Heart right ventricle (tissue), 16 donors: ENCODE measurements at places on chromosomes 7 and 10. TPM values are rescaled to one million over a fixed set of nuclear protein-coding genes. Genes with fewer than 3 reads are reported as not detected.

Gene GRM3
- total RNA-seq = not detected

Gene RHOBTB1
- 15.9 TPM for total RNA-seq

Gene NUTM2A
- total RNA-seq = 1.1 TPM

Gene NPVF
- not detected for total RNA-seq

Gene PAX4
- total RNA-seq = not detected

Gene PDE1C
- 303 TPM for total RNA-seq

DNA sequence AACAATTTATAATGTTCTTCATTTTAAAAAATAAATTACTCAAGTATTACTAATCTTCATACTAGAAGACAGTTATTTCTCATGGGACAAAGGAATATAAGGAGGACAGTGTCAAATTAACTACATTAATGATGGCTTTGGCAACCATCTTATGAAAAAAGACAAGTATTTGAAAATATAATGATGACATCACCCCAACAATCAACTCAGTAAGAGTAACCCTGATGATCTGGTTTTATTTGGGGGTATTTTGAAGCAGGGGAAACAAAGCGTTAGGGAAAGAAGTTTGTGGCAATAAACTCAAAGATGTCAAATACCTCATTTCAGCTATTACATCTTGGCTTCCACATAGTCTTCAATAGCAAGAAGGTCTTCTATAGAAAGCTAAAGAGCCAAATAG lies 29.0 kb upstream of the RELN start:
- DNase-seq = no peak

DNA sequence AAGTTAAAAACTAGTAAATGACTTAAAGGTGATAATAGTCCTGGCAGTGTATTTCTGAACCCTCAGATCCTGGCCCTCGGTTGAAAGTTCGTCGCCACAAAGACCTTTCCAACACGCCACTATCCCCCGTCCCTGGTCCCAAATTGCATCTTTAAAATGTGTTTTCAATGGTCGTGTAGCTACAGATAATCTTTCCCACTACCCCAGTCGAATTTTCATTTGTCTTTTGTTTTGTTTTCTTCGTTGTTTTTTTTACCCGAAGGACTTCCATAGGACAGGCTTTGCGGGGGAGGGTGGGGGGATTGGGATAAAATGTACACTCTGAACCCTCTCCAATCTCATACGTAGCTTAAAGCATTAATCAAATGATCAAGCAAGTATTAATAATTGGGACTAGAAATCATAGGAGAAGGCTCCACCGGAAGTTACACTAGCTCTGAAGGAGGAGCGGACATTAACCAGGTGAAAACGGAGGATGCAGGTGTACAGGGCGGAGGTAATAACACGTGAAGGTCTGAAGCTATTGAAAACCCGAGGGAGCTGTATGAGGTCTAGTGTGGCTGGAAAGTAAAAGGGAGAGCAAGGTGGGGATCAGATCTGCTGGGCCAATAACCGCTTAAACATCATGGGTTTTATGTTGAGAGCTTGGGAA lies 32.8 kb upstream of the PHF14 start:
- DNase-seq = no peak

- DNase-seq = no peak
Observed at GRCh38 chr10:49389361-49389933, 6.4 kb downstream of the DRGX start.

DNA sequence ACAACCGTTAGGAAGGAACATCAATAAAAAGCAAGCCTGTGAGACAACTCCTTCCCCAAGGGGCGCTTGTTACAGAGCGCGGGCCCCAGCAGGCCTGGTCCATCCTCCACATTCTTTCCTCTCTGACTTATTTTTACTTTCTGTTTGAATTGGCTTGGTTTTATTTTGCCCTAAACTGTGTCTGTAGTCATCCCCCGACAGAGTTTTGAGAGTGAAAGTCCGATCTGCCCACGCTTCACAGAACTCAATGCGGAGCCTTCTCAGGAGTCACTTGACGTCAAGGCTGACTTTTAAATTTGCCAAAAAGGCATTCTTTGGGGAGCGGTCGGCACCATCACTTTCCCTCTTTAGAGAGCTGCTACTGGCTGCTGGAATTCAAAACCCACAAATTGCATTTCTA lies 150.1 kb upstream of the KLF6 start:
- peak; percentile 73 for DNase-seq

GRCh38 chr7:152137476-152138025 lies 112.1 kb downstream of the GALNT11 start:
- no peak for DNase-seq

GRCh38 chr7:52163311-52163710 lies 846.7 kb upstream of the COBL start:
- no peak for DNase-seq

GRCh38 chr7:70657571-70657970 lies 474.4 kb upstream of the GALNT17 start:
- DNase-seq = no peak

- no peak for DNase-seq
Observed at GRCh38 chr7:36630112-36630650, 94.1 kb downstream of the AOAH start.

DNA sequence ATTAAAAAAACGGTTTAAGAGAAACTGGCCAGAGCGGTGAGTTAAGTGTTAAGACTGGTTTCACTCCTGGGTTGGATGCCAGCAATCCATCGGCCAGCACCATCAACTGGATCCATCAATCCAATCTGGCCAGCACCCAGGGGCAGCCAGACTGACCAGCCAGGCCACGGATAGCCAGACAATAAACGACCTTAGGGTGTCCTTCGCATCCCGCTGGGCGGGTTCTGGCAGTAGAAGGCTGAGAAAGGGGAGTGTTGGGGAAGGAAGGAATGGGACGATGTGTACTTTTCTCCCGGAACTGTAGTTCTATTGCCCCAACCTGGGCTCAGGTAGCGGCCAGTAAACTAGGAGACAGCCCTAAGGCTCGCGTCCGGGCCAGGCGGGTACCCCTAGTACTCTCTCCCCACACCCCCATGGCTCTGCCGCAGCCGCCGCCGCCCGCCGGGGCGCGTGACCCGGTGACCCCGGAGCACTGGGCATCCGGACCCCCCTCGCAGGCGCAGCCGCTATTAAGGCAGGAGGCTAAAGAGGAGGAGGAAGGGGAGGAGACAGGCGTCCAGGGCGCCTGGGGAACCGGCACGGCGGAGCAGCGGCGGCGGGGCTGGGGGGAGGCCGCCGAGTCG lies at the start of gene CASD1:
CASD1 (plus strand) TSS at position 546 of the 623 bp plus-strand sequence. CDS start 276 bp downstream, outside the sequence.
- peak; percentile 61 for DNase-seq

- no peak for DNase-seq
Observed at GRCh38 chr10:60977161-60978122, 33.5 kb upstream of the RHOBTB1 start.

DNA sequence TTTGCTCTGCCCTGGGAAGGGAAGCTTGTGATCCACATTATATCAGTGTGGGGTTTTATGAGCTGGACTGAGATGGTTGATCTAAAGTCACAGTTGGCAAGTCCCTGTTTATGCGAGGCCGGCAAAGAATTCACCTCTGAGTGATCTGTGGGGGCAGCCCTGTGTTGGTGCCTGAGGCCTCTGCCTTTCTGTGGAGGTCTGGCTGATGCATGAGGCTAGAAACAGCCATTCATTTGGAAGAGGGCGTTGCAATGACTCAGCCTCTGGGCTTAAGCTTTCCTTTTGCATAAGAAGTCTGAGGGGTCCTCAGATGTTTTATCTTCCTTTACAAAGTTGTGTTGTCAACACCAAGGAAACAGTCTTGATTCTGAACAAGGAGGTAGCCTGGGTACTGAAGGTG lies 126.9 kb downstream of the MGMT start:
- no peak for DNase-seq

DNA sequence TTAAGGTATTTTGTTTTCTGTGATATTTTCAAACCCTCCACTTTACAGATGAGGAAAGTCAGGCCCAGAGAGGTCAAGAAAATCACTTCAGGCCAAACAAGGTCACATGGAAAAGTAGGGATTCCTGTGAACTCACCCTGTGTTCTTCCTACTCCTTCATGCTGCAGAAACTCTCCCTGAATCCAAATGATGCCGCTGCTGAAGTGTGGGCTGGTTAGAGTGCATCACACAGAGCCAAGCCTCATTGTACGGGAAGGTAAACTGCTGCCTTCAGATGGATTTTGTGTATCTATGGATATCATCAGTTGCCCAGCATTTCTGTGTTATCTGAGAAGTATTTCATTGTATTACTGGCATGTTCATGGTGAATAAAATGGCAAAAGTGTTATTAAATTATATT lies 75.4 kb downstream of the NRG3 start:
- DNase-seq = no peak

GRCh38 chr7:80472491-80473200 lies 39.2 kb downstream of the GNAT3 start:
- DNase-seq = peak; percentile 34

DNA sequence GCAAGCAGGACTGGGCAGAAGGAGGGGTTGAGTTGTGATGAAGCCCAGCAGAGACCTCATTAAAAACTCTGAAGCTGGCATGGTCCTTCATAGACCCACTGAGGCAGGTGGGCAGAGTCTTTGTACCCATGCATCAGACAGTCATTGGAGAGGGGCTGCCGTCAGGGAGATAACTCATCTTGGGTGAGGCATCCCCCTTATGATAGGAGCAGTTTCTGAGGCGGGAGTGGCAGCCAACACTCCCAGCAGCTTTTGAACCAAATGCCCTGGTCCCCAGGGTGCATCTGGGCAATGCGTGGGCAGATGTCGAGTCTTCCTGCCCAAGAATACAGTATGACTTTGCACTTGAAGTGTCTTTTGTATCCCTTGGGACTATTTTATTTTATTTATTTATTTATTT lies 68.1 kb downstream of the HTR5A start:
- DNase-seq = no peak

GRCh38 chr7:69817121-69817520 lies 218.8 kb downstream of the AUTS2 start:
- no peak for DNase-seq

- DNase-seq = no peak
Observed at GRCh38 chr7:137829337-137829992, 17.3 kb downstream of the DGKI start.

DNA sequence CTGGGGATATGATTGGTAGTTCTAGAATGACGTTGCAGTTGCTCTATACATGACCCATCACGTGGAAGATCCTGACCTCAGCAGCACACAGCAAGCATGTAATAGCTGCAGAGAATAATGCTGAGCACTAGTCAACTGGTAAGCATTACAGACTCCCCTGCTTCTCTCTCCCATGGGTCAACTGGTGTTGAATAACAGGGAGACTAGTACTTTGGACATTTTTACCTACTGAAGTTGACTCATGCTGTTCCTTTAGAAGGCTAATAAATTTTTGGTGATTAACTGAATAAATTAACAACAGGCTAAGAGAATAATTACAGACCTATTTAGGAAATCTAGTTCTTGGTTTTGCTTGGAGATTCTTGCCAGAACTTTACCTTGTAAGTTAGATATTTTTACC lies 234.1 kb downstream of the AUTS2 start:
- DNase-seq = no peak

- DNase-seq = no peak
Observed at GRCh38 chr7:148852272-148852671, 31.8 kb downstream of the EZH2 start.

- DNase-seq = no peak
Observed at GRCh38 chr7:142997456-142997989, 29.4 kb downstream of the OR9A2 start.

DNA sequence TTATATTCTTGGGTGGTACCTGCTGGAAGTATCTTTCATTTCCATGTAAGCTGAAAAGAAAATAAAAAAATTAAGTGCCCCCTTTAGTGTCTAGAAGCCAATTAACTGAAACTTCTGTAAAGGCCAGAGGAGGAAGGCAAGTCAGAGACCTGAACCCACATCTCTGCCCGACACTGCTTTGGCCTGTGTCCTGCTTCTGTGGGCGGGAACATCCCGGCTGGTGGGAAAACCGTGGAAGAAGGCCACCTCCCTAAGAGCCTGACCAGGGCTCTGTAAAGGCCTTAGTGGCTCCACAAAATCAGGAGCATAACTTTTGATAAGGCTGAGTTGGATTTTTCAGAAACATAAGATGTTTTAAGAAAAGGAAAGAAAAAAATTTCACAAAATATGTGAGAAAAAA lies 9.4 kb downstream of the CPXM2 start:
- no peak for DNase-seq

DNA sequence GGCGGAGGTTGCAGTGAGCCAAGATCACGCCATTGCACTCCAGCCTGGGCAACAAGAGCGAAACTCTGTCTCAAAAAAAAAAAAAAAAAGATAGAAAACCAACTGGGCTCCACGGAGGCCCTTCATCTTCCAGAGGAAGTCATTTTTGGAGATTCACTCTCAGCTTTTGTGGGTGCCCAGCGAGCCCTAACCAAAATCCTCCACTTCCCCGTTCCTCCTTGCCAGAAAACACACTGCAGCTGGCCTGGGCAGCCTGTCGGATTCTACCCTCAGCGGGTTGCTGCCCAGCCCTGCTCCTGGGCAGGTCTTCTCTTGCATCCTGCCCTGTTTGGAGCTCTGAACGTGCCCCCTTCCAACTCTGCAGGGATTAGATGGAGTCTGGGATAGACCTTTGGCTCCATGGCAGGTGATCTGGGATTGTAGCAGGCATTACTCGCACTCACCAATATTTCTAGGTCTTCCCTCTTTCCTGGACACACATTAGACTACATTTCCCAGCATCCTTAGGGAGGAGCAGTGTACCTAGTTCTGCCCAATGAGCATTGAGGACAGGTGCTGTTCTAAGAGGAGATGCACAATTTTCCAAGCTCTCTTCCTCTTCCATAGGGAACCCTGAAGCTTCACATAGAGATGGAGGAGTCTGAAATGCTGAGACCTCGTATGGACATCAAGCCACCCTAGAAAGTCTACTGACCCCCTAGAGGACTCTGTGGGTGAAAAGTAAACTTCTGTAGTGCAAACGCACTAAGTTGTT lies 4.6 kb downstream of the GRID2IP start:
- no peak for DNase-seq

GRCh38 chr10:116132780-116133399 lies 140.1 kb downstream of the GFRA1 start:
- DNase-seq = no peak

- no peak for DNase-seq
Observed at GRCh38 chr7:158824028-158824427, 5.3 kb downstream of the ESYT2 start.

- no peak for DNase-seq
Observed at GRCh38 chr10:71241114-71241829, 28.9 kb downstream of the UNC5B start.

DNA sequence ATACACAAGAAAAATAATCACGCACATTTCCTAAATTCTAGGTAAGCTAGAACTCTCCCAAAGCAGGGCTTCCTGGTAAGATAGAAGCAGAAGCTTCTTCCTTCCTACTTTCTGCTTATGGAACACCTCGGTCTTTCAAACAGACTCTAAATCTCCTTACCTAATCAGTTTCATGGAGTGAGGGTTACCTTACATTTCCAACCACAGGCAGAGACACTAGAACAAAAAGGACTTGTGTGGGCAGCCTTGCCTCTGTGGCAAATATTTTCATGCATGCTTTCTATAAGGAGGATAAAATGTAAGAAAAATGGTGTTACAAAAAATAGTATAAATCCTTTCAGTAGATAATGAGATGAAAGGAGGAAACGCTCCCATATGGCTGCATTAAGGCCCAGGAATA lies 386.3 kb upstream of the SMIM30 start:
- DNase-seq = no peak

- DNase-seq = no peak
Observed at GRCh38 chr7:41720046-41720445, 17.2 kb upstream of the INHBA start.

GRCh38 chr10:11535346-11535959 lies 76.0 kb downstream of the USP6NL start:
- no peak for DNase-seq
